ENCODE measurements at places on chromosomes 1 and 21. TPM values are rescaled to one million over a fixed set of nuclear protein-coding genes. Genes with fewer than 3 reads are reported as not detected.

The IL22RA1 gene
- not detected for total RNA-seq

The VTCN1 gene
- 0.04 TPM for total RNA-seq

The FCRL4 gene
- not detected for total RNA-seq

The TARBP1 gene
- 16.2 TPM for total RNA-seq

The ZNF436 gene
- total RNA-seq: 50.8 TPM

The PROK1 gene
- total RNA-seq: not detected

The AMY2A gene
- total RNA-seq: not detected

The AIRE gene
- total RNA-seq: 0.04 TPM

The ENAH gene
- total RNA-seq: 59.4 TPM

The TMIGD3 gene
- total RNA-seq: 0.22 TPM

The CYYR1 gene
- 7.6 TPM for total RNA-seq

The PPM1J gene
- total RNA-seq: 2.1 TPM

The LRRC38 gene
- 11.9 TPM for total RNA-seq

The BTBD8 gene
- 3.6 TPM for total RNA-seq

The OR10J1 gene
- not detected for total RNA-seq

The CELA2B gene
- 2.7 TPM for total RNA-seq

The KCNJ9 gene
- total RNA-seq: 0.09 TPM

The TMEM125 gene
- total RNA-seq: not detected

The TTC39A gene
- total RNA-seq: 4.8 TPM

The TMEM50A gene
- total RNA-seq: 39.2 TPM

The TRAF5 gene
- 17.0 TPM for total RNA-seq

The SPRR1B gene
- total RNA-seq: not detected

The CFAP57 gene
- 0.04 TPM for total RNA-seq

The CTTNBP2NL gene
- 8.3 TPM for total RNA-seq

The IGSF5 gene
- 0.75 TPM for total RNA-seq

The CAMSAP2 gene
- total RNA-seq: 36.0 TPM

The ZNHIT6 gene
- 12.0 TPM for total RNA-seq

The GJA9 gene
- total RNA-seq: not detected

The GNAI3 gene
- 7.8 TPM for total RNA-seq

The GTF2B gene
- 60.8 TPM for total RNA-seq

The PGLYRP3 gene
- total RNA-seq: not detected

The NTRK1 gene
- 0.35 TPM for total RNA-seq

The LGR6 gene
- 0.09 TPM for total RNA-seq

The RAP1GAP gene
- 0.62 TPM for total RNA-seq

The KCNE1 gene
- total RNA-seq: 0.31 TPM

The OR2T29 gene
- not detected for total RNA-seq

The PRMT2 gene
- total RNA-seq: 120 TPM

The SLC45A3 gene
- 2.3 TPM for total RNA-seq

The OR2AK2 gene
- total RNA-seq: not detected

The LRRIQ3 gene
- 0.35 TPM for total RNA-seq

The NTMT2 gene
- 1.8 TPM for total RNA-seq

The FCRL2 gene
- not detected for total RNA-seq

The DNASE2B gene
- total RNA-seq: 0.09 TPM

The DIO1 gene
- not detected for total RNA-seq

The HORMAD1 gene
- 0.18 TPM for total RNA-seq

The PLPPR4 gene
- total RNA-seq: 6.5 TPM

Measured in muscle of leg (tissue), 16 donors.